ENCODE measurements at places on chromosomes 5 and 9.
A peak's percentile ranks its signal among the peaks of the same experiment; 100 is the strongest.

- DNase-seq: no peak
Observed at GRCh38 chr5:88833371-88834130, 49.4 kb downstream of the MEF2C start.

- peak; percentile 65 for DNase-seq
Observed at GRCh38 chr9:129131300-129132145, 20.3 kb downstream of the PTPA start.

DNA sequence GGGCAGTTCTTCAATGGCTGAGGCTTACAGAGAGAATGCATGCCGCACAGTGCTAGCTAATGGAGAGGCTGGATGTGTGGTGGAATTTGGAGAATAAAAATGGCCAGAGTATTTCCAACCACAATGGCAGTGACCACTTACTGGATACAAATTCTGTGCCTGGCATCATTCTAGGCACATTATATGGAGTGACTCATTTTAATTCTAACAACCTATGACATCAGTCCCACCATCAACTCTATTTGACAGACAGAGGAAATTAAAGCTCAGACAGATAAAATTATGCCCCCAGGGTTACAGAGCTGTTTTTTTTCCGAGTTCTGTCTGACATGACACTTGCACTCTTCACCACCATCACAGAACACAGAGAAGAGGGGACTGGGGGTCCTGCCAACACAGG, 105.6 kb upstream of the IL12B start:
- DNase-seq: no peak

- DNase-seq: no peak
Observed at GRCh38 chr5:124951661-124952060, 205.2 kb upstream of the ZNF608 start.

DNA sequence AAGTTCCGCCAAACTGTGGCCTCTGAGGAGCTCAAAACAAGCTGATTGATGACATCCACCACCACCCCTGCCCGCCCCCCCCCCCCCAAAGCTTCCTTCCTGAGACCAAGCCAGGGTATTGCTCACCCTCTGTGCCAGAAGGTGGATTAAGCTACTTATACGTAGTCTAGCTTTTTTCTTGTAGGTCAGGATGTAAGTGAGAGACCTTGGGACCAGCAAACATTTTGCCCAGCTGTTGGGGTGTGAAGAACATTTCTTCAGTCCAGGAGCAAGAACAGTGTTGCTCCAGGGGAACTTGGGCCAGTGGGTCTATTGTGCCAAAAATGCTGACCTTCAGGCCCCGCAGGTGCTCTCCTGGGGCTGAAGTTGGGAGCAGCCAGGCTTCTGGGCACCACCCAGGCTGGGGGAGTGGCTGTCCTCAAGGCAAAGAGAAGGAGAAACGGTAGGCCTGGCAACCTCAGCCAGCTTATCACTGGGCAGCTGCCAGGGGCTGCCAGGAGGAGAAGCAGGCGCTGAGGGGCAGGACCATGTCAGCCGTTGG, 18.0 kb downstream of the NEURL1B start:
- no peak for DNase-seq

GRCh38 chr5:114327987-114328386, 33.9 kb upstream of the KCNN2 start:
- no peak for DNase-seq

DNA sequence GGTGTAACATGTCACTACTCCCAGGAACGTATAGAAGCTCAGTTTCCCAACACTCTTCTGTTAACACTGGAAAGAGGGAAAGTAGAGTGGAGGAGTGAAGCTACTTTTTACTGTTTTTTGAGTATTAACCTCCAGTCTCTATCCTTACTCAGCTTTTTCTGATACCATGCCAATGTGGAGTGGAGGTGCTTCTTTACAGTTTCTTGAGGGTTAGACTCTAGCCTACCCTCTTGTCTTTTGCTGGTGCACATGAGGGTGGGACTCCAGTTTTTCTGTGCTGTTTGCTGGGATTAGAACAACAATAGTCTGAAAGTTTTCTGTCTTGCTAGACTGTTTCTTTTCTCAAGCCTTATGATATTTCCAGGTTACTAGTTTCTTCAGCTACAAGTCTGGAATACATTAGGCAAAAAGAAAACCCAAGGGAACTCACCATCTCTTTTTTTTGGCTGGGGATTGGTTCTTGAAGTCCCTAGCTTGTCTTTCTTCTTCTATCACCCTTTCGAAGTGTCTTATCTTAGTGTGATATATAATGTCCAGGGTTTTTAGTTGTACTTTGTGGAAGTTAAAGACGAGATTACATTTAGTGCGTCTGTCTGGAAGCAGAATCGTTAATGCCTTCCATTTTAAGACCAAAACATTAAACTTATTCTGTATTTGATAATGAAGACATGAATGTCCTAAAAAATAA, 35.9 kb downstream of the PRR16 start:
- DNase-seq: no peak

DNA sequence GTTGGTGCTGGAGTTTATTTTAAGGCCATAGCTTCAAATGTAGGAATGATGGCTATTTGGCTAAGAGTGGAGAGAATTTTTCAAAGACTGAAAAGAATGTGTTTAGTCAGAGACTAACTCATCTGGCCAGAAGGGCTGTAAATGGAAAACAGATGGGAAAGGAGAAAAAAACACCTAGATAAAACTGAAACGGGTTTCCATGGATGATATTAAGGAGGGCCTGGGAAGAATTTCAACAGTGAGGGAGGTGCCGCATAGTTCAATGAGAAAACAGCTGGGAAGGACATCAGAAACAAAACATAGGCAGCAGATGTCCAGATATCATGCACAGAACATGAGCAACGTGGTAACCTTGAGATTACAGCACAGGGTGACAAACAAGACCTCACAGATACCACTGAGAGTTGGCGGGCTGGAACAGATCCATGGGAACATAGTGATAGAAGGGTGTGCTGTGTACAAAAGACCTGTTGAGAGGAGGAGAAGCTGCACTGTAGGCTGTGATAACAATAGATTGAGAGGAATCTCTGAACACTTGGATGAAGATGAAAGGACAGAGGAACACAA, 31.2 kb upstream of the RAD23B start:
- DNase-seq: peak; percentile 20

DNA sequence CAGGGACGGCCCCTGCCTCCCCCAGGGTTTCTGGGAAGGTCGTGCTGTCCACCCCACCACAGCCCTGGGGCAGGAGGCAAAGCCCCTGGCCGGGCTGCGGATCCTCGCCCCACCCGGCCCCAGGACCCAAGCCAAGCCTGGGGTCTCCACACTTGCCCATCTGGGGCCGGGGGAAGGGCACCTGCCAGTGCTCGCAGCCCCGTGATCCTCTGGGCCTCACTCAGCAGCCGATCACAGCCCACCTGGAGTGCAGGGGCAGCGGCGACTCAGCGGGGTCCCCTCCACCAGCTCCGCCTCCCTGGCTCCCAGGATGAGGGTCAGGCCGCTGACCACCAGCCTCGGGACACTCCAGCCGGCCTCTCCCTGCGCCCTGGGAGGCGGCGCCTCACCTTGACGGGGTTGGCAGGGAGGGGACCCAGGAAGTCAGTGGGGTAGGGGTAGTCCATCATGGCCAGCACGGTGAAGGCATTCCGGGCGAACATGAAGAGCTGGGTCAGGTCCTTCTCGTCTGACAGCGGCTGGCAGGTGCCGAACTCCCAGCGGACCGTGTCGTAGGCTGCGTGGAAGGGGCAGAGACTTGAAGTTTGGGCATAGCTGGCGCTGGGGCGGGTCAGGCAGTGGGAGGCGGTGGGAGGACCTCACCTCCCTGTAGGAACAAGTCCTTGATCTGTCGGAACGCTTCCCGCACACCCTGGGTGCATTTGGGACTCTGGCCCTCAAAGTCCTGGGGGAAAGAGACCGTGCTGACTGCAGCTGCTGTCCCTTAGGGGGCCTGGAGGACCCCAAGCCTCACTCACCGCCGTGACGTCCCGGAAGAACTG, 1.8 kb downstream of the DPP7 start:
- DNase-seq: no peak

DNA sequence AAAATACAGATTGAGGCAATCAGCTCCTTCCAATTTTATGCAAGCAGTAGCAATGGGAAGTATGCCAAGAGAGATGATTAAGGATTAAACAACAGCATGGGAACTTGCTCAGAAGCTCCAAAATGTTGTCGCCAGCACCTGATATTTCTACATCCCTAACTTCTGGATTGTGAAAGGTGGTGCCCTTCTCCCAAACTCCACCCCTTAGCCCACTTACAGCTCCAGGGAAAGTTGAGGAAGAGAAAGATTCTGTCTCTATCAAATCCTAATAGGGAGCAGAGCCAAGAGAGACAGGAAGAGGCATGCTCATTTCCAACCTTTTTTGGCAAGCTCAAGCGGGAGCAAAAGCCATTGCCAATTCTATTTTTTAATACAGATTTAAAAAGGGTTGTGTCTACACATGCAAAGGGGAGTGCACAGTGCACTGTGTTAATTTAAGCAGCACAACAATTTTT, 92.4 kb upstream of the NR3C1 start:
- DNase-seq: no peak

DNA sequence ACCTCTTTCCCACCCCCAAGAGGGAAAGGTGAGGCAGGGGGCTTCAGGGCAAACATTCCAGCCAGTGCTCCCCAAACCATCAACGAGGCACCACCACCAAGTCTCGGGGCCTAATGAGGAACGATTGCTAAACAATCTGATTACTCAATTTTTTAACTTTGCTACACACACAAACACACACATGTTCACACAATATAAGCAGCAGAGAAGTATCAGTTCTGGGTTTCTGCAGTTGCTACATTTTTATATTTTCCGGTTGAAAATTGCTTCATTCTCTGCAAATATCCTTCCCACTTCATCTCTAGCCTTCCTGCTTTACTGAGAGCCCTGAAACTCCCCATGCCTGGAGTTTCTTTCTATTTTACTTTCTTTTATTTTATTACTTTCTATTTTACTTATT, 60.2 kb downstream of the FEM1C start:
- DNase-seq: no peak

GRCh38 chr9:91889161-91889911, 60.7 kb downstream of the ROR2 start:
- no peak for DNase-seq

GRCh38 chr9:83167126-83167525, 104.2 kb upstream of the RASEF start:
- no peak for DNase-seq

DNA sequence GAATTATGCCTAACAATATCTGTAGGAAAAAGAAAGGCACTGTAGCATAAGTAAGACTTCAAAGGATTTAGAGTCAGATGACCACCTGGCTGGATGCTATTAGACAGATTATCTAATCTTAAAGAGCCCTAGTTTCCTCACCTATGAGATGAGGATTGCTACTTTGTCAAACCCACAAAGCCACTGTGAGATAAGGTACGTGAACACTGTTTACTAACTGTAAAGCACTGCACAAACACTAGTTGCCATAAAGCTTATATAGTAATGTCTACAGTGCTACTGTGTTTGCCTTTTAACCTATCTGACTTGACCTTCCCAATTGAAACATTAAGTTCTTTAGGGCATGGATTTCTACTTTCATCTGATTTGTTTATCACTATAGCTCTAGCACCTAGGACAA, 10.3 kb downstream of the TRMO start:
- no peak for DNase-seq

GRCh38 chr5:1193591-1193985, 7.8 kb upstream of the SLC6A19 start:
- no peak for DNase-seq

DNA sequence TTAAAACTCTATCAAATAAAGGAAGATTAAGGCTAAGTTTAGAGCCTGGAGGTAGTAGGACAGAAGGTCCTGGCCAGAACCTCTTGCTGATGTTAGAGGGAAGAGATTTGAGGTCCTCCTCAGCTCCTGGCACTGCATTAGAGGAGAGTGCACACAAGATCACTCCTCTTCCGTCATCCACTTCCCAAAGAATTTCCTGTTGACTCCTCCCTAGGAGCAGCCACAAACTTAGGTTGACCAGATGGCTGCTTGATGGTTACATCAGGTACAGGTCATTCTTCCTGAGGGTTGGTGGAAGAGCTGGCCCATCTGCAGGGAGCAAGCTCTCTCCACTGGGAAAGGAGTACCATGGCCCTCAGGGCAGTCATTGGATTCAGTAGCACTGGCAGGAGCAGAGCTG, 93.9 kb upstream of the IL33 start:
- DNase-seq: no peak

DNA sequence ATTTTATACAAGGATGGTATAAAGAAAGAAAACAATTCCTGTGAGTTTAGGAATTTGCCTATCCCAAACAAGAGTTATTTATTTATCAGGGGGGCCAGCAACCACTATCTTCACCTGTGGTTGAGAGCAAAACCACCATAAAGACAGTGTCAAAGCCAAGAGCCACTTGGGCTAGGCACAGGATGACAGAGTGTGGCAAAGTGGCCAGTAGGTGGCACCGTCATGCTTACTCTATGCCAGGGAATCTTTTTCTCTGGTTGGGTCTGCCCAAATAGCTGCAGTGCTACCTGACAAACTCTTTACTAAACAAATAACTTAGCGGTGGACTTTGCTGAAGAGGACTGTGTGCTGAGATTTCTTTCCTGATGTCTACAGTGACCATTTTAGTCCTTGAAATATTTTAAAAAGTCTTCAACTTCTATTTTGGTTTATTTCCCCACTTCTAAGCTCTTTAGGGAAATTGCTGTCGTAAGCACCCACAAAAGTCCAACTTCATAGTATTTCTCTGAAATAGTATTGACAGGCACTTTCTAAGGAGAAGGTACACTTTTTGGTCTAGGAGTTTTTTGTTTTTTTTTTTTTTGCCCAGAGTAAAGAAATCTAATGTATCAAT, 285.0 kb downstream of the RFX3 start:
- peak; percentile 66 for DNase-seq

All from NCI-H510A treated with DMSO at 0.1 percent for 48 hours (cell line).